Stimulated activated CD4-positive, alpha-beta T cell treated with anti-CD3 and anti-CD28 coated beads, Interleukin-12 subunit alpha, Interleukin-12 subunit beta, amount 100 ng/mL, for 24 hours (primary cell): ENCODE measurements at places on chromosomes 3 and 15.

- no peak for DNase-seq
Observed at GRCh38 chr15:40891138-40891537, 3.1 kb upstream of the VPS18 start.

DNA sequence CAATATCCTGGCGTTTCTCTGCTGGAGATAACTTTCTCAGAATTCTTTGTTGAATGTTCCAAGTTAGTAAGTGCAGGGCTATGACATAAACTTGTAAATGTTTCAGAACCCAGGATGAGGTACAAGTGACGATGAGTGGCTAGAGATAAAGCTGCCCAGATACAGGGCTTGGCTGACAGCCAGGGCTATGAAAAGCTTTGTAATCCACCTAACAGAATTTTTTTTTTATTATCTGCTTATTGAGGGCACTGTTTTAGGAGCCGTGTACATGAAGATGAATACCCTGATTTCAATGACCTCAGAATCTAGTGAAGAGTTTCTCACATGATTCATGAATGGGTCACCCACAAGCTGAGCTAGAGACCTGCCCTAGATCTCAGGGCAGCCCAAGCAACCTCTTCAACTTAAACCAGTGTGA is 431.4 kb downstream of the DIPK2A start:
- DNase-seq, result no peak

GRCh38 chr3:52248816-52249547 is 3.4 kb downstream of the PPM1M start:
- no peak for DNase-seq

DNA sequence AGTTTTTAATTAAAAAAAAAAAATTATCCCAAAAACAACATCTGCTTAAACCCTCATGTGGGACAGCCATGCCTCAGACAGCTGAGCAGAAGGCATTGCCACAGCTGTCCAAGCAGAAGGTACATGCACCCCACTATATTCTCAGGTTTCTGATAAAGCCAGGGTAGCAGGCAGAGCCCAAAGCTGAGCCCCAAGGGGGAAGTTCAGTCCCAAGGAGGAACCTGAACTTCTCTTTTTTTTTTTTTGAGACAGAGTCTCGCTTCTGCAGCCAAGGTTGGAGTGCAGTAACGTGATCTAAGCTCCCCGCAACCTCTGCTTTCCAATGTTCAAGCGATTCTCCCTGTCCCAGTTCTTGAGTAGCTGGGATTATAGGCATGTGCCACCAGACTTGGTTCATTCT is 33.2 kb downstream of the MKRN2 start:
- DNase-seq, result no peak

DNA sequence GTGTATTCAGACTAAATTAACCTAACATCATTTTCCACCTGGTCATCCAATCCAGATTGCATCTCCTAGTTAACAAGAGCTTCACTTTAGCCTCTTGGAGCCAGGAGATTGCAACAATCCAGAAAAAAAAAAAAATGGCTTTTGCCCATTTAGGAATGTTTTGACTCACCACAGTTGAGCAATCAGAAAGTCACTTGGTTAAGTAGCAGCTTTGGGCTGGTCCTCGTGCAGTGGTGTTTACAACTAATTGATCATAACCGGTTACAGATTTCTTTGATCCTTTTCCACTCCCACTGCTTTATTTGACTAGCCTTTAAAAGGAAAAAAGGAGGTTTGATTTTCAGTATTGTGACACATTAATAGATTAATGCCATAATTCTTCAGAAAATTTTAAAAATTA is 688.8 kb upstream of the CCDC54 start:
- no peak for DNase-seq

DNA sequence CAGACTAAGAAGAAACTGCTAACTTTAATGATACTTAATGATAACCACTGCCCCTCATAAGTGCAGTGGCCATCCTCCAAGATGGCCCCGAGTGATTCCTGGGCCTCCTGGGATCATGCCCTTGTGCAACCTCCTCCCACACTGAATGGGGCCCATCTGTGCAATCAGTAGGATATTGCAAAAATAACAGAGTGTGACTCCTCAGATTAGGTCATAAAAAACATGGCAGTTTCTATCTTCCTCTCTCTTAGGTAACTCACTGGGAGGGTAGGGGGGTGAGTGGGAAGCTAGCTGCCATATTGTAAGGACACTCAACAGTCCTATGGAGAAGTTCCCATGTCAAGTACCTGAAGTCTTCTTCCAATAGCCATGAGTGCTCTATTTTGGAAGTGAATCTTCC is 173.0 kb downstream of the SHQ1 start:
- no peak for DNase-seq

- DNase-seq, result no peak
Observed at GRCh38 chr3:171831936-171832335, 11.2 kb upstream of the TMEM212 start.
